ENCODE measurements at places on chromosomes 12 and 14.

GRCh38 chr14:105165134-105165704 lies 3.4 kb downstream of the JAG2 start:
- no peak for DNase-seq

GRCh38 chr12:111076199-111076598 lies 155.8 kb upstream of the MYL2 start:
- DNase-seq, result no peak

DNA sequence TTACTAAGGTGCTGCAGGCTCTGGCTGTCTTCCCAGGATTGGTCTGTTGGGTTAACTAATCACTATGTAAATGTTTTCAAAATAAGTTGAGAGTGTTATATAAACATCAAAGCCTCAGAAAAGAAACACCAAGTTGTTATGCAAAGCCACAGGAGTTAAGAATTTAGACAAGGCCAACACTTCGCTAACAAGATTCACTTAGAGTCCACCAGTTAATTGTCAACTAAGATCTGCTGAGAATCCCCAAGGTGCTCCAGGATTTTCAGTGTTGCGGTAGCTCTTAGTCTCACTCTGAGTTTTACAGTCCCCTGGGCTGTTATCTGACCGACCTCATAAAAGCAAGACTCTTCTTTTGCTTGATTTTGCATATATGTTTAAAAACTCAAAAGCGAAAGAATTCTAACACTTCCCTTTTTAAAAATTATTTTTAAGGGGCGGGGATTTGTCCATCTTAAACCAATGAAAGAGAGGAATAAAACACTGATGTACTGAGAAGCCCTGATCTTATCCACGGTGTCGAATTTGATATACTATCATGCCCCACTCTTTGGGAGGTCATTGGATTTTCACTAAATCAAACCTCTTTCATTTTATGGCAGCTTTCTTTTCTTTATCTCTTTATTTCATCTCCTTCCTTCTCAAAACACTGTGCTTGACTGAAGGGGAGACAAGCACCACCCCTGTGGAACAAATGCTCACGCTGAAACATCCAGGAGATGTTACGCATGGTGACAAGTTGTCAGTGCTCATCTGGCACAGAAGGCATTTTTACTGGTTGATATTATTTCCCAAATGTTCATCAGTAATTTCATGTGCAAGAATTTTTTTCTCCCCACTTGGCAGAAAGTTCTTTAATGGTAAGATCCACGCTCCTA lies 7.0 kb downstream of the NIN start:
- peak; percentile 15 for DNase-seq

GRCh38 chr12:44184499-44185206 lies 348.8 kb downstream of the TMEM117 start:
- no peak for DNase-seq

DNA sequence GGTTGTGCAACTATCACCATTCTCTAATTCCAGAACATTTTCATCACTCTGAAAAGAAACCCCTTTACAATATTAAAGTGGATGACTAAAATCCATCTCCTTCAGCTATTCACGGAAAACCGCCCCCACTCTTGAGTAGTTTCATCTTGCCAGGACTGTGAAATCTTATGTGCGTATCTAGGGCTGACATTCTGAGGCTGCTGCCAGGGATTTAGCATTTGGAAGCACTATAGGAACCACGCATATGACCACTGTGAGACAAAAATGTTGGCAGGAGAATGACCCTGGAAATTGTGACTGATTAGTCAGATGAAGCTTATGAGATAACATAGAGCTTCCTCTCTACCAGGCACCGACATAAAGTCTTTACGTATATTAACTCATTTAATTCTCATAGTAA lies 305.2 kb upstream of the PDE3A start:
- no peak for DNase-seq

DNA sequence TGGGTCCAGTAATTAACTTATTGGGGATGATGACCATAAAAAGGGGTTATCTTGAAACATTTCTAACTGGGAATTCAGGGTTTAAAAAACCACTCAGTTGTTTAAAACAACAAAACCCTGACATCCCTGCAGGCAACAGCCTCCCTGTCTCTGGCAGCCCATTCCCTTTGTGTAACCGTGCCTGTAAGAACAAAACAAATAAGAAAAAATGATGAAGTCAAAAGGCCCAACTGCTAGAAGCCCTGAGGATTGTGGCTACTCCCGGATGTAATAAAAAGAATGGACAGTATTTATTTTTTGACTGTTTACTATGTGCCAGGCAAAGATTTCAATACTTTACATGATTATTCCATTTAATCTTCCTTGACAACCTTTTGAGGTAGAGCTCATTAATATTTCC lies 75.3 kb downstream of the TMCC3 start:
- DNase-seq, result peak; percentile 15
